M059J (cell line): ENCODE measurements at places on chromosomes 7 and 10. TPM values are rescaled to one million over a fixed set of nuclear protein-coding genes. Genes with fewer than 3 reads are reported as not detected.

DNA sequence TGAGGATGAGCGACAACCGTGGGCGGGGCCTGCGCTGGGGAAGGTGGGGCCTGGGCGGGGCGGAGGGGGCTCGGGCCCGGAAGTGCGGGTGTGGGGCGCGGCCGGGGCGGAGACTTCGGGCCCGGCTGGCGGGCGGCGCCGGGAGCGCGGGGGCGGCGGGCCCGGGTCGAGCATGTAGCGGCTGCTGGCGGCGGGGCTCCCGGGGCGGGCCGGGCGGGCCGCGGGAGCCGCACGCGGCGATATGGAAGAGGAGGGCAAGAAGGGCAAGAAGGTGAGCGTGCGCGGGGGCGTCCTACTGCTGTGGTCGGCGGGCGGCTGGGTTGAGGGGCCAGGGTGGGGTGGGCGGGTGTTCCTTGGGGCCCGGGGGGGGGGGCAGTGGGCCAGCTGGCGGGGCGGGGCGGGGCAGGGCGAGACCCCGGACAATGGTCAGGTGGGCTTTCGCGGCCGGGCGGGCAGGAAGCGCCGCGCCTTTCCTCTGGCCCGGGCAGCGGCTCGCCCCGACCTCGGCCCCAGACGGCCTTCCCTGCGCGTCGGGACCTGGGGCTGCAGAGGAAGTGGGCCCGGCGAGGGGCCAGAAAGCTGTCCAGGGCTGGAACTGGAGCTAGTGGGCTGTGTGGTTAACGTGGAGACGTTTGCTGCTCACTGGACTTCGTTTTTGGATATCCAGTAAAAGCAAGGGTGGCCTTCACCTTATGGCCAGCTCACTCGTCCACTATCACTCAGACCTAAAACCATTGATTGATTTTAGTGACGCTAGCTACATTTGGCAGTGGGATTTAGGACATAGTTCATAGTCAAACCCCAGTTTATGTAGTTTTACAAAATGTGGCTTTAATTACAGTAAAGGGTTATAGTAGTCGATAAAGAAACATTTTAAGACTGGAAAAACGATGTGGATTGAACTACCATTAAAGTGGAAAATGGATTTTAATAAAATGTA, at the start of gene CCM2:
Gene CCM2, plus strand, starts transcription at position 109 of the 940 bp plus-strand sequence. Its CDS starts 133 bp downstream, at position 242.
- peak; percentile 60 for DNase-seq

DNA sequence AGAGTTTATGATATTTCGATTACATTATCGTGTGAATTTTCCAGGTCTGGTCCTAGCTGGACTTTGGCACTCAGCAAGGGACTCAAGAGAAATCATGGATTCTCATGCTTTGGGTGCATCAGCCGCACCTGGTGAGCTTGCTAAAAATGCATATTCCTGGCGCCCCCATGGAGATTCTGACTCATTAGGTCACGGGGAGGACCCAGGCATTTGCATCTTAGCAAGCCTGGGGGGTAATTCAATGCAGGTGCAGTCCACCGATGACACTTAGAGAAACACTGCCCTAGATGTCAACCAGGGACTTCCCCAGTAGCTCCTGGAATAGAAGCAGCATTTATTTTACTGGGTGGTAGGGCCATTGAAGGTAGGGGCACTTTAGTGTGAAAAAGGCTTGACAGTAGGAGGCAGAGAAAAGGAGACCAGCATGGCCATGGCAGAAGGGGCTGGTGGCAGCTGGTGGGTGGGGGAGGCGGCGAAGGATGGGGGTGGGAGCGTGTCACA, 29.9 kb upstream of the PDCD4 start:
- no peak for DNase-seq

GRCh38 chr7:27388561-27388960, 146.0 kb downstream of the EVX1 start:
- DNase-seq: no peak

The OLAH gene
- total RNA-seq: 0.52 TPM in 1 of 2 replicates, not detected in the other

DNA sequence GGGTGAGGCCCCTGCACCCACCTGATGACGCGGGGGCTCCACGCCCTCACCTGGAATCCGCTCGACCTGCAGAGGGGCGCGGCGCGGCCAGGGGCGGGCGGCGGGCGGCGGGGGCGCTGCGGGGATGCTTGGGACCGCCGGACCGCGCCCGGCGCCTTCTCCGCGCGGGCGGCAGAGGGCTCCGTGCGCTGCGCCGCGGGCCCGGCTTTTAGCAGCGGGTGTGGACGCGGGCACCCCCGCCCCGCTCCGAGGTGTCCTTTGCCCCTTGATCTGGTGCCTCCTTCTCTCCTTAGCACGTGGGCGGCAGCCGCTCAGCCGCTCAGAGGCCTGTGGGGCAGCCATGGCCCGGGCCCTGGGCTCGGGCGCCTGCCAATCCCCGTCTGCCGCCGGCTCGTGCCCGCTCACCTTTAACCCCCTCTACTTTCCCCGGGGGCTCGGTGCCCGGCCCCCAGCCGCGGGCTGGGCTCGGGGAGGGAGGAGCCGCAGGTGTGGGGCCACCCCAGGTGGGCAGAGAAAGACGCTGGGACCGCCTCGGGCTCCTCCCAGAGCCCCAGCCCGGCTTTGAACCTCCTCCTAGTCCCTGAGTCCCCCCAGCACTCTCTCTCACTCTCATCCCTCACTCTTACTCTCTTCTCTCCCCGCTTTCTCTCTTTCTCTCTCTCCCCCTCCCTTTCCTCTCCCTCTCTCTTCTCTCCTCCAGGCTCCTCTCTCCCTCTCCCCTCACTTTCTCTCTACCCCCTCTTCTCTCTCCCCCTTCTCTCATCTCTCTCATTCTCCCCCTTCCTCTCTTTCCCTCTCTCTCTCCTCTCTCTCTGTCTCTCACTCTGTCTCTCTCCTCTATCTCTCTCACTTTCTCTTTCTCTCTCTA, 19.7 kb upstream of the VPS37D start:
- DNase-seq: no peak

- DNase-seq: no peak
Measured at GRCh38 chr10:108014902-108015177, 850.3 kb upstream of the SORCS1 start.

The PRPS1L1 gene
- not detected in 2 replicates for total RNA-seq

The FFAR4 gene
- total RNA-seq: not detected in 2 replicates
